ENCODE measurements at places on chromosomes 16 and 17. TPM values are rescaled to one million over a fixed set of nuclear protein-coding genes. Genes with fewer than 3 reads are reported as not detected.
A peak's percentile ranks its signal among the peaks of the same experiment; 100 is the strongest.

- no peaks in the 10 kb centered on the region for H3K27me3 ChIP-seq
- H3K36me3 ChIP-seq, result no peaks in the 10 kb centered on the region
- DNase-seq, result no peak
- no peaks in the 10 kb centered on the region for H3K4me1 ChIP-seq
- H3K4me3 ChIP-seq, result no peak overlapping the region
Measured at GRCh38 chr17:19305256-19305655, 57.3 kb downstream of the B9D1 start.

The CHST5 gene
- 0.15 TPM for total RNA-seq

DNA sequence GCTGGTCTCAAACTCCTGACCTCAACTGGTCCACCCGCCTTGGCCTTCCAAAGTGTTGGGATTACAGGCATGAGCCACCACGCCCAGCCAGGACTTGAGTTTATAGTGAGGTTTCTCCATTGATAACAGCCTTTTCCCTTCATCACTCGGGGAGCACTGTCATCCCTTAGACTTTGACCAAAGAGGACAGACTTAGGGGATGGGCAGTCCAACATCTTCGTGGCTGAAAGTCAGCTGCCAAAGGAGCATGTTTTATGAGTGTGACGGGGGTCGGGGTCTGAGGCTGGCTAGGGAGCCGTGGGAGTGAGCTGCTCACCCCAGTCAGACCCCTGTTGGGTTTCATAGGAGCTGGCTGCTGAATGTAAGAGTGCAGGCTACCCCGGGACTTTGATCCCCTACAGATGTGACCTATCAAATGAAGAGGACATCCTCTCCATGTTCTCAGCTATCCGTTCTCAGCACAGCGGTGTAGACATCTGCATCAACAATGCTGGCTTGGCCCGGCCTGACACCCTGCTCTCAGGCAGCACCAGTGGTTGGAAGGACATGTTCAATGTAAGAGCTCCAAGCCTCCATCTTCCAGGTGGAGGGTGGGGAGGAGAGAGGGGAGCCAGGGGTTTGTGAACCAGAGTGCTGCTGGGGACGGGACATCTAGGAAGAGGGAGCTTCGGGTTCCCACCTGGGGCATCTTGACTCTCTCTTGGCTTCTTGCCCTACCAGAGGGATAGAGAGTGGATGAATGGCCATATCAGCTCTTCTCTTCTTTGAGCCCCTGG lies 3.1 kb downstream of the DHRS11 start:
- H3K4me3 ChIP-seq, result no peak overlapping the region
- peaks cover 3% of the 10 kb centered on the region for H3K4me1 ChIP-seq
- no peaks in the 10 kb centered on the region for H3K36me3 ChIP-seq
- no peaks in the 10 kb centered on the region for H3K27me3 ChIP-seq
- no peak overlapping the region for H3K27ac ChIP-seq

DNA sequence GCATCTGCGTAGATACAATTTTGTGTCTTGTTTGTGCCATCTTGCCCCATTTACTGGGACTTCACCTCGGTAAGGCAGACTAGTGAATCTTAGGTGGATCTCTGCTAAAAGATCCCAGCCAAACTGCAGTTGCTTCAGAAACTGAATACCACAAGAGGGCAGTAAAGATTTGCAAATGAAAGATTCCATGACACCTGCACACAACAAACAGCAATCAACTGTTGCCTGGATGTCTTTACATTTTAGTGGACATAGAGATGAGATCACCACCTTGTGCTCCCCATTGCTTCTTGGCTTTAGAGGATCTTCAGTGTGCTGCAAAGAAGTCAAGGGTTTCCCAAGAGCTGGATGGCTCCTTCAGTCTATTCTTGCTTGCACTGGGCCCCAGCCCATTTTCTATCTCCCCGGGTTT lies 119.2 kb upstream of the CACNG5 start:
- no peak overlapping the region for H3K4me3 ChIP-seq
- H3K27me3 ChIP-seq, result no peaks in the 10 kb centered on the region
- no peak for DNase-seq
- H3K27ac ChIP-seq, result no peak overlapping the region

The HEATR9 gene
- 0.16 TPM for total RNA-seq

DNA sequence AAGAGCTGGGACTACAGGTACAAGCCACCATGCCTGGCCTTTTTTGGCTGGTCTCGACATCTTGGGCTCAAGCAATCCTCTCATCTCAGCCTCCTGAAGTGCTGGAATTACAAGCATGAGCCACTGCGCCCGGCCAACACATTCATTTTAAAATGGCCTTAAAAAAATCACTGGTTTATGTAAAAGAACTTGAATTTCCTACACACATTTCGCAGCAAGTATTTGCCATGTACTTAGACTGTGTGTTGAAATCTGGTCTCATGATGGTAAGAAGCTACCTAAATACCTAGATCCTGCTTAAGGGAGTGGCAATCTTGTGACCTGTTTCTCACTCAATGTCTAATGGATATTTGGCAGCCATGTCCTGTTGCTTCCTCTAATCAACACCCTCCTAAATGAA lies 8.5 kb upstream of the CYTH1 start:
- peak overlapping the region; percentile 4 for H3K27ac ChIP-seq
- H3K4me3 ChIP-seq, result no peak overlapping the region
- no peaks in the 10 kb centered on the region for H3K36me3 ChIP-seq
- H3K4me1 ChIP-seq, result no peaks in the 10 kb centered on the region

DNA sequence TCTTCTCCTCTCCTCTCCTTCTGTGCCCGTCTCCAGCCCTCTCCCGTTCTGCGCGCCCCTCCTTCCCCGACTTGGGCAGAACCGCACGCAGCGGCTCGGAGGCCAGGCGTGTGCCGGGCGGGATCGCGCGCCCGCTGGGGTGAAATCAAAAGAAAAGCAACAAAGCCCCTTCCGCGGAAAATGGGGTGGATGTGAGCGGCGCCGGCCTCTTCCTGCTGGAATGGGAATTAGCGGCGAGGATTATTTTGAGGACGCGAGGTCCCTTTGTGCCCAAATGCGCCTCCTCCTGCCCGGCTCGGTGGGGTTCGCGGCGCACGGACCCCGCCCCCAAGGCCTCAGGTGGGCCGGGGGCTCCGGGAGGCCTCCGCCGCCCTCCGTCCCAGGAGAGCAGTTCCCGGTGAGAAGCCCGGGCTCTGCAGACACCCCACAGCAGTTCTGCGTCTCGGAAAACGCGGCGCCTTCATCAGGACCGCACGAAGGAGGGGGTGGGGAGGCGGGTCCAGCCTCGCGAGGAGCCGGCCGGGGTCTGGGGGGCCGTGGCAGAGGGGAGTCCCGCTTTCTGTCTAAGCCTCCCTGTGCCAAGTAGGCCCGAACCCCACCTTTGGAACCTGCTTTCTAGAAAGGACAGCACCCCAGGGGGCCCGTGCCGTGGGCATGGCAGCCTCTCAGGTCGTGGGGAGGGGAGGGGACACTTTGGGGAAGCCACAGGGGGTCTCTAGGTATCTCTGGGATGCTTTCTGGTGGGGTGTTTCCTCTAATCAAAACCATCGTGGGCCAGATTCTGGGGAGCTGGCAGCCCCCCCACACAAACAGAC lies 91.0 kb upstream of the CBX4 start:
- H3K27ac ChIP-seq, result no peak overlapping the region
- DNase-seq, result no peak
- H3K27me3 ChIP-seq, result peaks cover 52% of the 10 kb centered on the region
- peak overlapping the region; percentile 18 for H3K4me3 ChIP-seq
- H3K4me1 ChIP-seq, result peaks cover 6% of the 10 kb centered on the region

DNA sequence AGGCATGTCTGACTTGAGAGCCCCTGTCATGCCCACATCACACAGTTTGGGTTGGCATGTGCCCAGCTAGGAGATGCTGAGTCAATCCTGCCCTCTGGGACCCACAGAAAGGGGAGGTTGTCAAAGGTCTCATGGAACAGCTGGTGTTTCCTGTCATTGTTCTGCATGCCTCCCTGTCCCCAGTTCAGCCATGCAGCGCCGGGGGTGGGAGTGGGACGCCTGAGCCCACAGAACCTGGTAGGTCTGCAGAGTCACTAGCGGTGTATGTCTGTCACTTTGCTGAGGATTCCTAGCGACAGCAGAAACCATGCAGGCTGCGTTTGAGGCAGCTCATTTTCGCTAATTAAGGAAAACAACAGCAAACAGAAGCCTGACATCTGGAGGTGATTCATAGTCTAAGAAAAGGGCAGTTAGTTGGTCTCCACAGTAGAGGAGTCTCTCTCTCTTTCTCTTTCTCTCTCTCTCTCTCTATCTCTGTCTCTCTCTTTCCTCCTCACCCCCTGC lies 19.6 kb upstream of the CCL1 start:
- no peak overlapping the region for H3K27ac ChIP-seq
- H3K4me3 ChIP-seq, result no peak overlapping the region
- no peaks in the 10 kb centered on the region for H3K4me1 ChIP-seq
- no peaks in the 10 kb centered on the region for H3K36me3 ChIP-seq
- H3K27me3 ChIP-seq, result no peaks in the 10 kb centered on the region
- no peak for DNase-seq

DNA sequence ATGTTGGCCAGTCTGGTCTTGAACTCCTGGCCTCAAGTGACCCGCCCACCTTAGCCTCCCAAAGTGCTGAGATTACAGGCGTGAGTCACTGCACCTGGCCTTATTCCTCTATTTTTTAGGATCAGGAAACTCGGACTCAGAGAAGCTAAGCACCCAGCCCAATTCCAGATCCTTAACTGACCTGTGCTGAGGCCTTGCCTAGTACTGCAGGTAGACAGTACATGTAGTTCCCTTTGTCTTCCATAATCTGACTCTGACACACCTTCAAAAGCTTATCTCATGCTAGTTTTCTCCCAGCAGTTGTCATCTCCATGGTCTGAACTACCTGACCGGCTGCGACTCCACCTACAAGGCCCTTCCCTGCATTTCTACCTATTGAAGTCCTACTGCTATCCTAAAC lies 65.7 kb upstream of the AXIN2 start:
- H3K27ac ChIP-seq, result no peak overlapping the region
- DNase-seq, result no peak
- no peak overlapping the region for H3K4me3 ChIP-seq

The YBX2 gene
- 3.0 TPM for total RNA-seq

The ABCC6 gene
- total RNA-seq, result 3.6 TPM

GRCh38 chr17:49555495-49556222 lies 20.0 kb upstream of the NXPH3 start:
- H3K36me3 ChIP-seq, result no peaks in the 10 kb centered on the region
- DNase-seq, result no peak
- no peak overlapping the region for H3K4me3 ChIP-seq
- H3K4me1 ChIP-seq, result peaks cover 7% of the 10 kb centered on the region
- H3K27ac ChIP-seq, result peak overlapping the region; percentile 68

- H3K27me3 ChIP-seq, result no peaks in the 10 kb centered on the region
- H3K36me3 ChIP-seq, result no peaks in the 10 kb centered on the region
- no peak overlapping the region for H3K4me3 ChIP-seq
- no peak overlapping the region for H3K27ac ChIP-seq
Measured at GRCh38 chr16:30493941-30494488, 21.5 kb downstream of the ITGAL start.

The IL17C gene
- total RNA-seq, result not detected

The TBC1D3G gene
- total RNA-seq, result 2.1 TPM

DNA sequence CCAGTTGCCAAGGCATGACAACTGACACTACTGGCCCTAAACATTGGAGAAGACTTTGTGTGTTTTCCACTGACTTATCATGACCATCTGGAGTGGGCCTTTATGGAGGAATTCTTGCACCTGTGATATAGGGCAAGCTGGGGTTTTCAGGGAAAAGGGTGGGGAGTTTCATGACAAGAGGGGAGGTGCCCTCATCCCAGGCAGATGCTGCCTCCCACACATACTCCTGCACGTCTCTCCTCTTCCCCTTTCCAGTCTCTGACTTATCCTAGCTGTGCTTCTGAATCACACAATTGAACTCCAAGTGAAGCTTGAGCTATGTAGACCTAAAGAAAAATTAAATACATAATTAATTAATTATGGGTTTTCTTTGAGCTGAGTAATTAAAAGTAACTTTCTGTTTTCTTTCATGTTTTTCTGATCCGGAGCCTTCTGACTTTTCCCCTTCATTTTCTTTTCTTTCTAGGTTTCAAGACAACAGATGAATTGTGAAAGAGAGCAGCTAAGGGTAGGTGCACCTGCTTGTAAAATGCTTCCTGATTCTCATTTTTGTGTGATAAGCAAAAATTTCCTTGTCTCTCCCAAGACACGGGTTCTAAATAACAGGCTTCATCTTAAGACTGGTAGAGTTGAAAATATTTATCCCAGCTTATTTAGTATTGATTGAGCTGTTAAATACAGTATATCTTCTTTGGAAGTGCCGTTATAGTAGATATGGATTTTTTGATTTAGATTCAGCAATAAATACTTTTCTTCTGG lies 280.9 kb upstream of the RBFOX1 start:
- no peaks in the 10 kb centered on the region for H3K36me3 ChIP-seq
- H3K27ac ChIP-seq, result no peak overlapping the region
- no peak for DNase-seq
- H3K4me1 ChIP-seq, result no peaks in the 10 kb centered on the region

DNA sequence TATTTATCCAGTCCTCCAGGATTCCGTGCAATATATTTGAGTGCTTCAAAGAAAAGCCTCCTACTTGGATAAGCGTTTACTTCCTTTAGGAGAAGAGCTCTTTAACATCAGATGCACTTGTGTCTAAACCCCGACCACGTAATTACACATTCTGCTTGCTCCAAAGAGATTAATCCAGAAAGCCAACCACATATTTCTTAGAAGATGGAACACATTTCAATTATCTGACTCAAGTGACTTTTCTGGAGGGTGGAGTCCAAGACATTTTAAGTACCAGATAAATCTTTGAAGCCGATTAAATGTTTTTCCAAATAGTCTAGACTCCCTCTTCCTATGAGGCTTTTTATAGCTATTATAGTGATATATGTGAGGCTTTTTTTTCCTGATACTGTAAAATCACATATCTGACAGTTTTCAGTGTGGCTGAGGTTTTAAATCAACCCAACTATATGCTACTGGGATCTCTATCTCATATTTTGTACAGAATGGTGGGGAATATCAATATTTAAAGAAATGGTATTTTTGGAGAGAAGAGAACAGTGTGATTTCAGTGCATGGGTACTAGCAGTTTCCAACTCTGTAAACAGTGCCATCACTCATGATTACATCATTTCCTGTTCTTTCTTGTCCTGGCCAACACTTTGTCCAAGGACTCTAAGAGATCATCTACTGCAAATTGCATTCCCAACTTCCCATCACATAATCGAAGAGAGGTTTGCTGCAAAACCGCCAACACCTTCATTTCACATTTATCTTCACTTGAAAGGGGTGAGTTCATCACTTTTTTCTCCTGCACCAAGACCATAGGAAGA lies 192.4 kb upstream of the HSBP1 start:
- DNase-seq, result no peak
- H3K27me3 ChIP-seq, result no peaks in the 10 kb centered on the region
- no peak overlapping the region for H3K4me3 ChIP-seq
- H3K4me1 ChIP-seq, result no peaks in the 10 kb centered on the region
- H3K27ac ChIP-seq, result no peak overlapping the region

The PNMT gene
- total RNA-seq, result 5.1 TPM
